ENCODE measurements at places on chromosomes 5 and 9.

DNA sequence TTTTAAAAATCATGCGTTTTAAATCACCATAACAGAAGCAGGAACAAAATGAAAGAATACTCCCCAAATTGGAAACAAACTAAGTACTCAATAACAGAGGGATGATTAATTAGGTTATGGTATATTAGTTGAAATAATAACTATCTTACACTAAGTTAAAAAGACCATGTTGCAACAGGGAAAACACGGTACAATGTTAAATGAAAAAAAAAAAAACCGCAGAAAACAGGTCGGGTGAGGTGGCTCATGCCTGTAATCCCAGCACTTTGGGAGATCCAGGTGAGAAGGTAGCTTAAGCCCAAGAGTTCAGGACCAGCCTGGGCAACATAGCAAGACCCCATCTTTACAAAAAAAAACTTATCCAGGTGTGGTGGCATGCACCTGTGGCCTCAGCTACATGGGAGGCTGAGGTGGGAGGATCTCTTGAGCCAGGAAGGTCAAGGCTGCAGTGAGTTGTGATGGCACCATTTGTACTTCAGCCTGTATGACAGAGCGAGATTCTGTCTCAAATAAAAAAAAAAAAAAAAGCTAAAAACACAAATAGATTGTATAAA is 2.4 kb upstream of the PTPN3 start:
- DNase-seq, result no peak

DNA sequence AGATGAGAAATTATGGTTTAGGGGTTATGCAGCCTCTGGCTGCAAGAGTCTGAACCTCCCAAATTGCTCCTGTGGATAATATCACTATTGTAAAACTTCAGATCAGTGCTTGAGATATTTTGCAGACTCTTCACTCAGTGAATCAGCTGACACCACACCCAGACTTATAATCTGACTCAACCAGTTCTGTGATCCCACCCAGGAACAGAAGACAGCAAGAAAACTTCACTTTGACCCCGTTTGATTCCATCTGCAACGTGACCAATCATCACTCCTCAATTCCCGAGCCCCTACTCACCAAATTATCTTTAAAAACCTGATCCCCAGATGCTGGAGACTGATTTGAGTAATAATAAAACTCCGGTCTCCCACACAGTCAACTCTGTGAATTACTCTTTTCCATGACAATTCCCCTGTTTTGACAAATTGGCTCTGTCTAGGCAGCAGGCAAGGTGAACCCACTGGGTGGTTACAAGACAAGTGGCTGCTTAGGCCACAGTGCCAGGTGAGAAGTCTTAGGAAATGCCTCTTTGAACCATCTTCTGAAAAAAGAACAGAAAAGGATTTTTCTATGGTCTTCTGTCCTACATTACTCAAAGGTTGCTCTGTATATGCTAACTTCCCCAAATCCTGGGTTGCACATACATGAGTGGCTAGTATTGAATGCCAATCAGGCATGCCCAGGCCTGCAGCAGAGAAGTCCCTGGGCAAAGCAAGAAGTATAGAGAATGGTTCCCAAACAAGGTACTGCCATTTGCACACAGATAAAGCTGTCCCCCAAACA is 588.0 kb downstream of the PRELID2 start:
- DNase-seq, result no peak

- DNase-seq, result no peak
Observed at GRCh38 chr5:1931604-1932231, 49.0 kb upstream of the IRX4 start.

GRCh38 chr9:105073147-105073546 is 145.2 kb upstream of the ABCA1 start:
- no peak for DNase-seq

DNA sequence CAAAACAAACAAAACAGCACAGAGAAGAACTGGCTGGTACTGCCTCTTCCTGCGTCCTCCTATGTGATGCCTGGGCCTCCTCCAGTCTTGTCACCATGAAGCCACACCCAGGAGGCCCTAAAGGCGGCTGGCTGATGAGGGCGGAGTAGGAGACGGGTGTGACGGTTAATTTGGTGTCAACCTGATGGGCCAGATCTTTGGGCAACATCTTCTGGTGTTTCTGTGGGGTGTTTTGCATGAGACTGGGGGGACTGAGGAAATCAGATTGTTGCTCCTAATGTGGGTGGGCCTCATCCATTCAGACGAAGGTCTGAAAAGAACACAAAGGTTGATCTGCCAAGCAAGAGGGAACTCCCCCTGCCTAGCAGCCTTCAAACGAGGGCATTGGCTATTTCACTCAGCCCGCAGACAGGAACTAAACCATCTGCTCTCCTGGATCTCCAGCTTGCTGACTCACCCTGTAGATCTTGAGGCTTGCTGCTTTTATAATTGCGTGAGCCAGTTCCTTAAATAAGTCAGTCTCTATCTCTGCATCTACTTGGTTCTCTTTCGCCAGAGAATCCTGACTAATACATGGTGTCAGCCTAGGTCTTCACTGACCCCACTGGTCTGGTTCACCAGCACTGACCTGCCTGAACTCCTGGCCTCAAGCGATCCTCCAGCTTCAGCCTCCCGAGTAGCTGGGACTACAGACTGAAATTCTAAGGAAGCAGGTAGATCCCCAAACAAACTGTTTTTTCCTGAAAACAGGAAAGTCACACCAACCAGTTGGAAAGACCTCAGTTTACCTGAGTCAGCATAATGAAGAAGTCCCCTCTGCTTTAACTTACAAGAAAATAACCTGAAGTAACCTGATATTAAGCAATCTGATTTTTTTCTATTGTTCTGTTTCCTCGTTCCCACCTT is 12.8 kb upstream of the ZFP62 start:
- DNase-seq, result peak; percentile 12

- no peak for DNase-seq
Observed at GRCh38 chr5:142221091-142221860, 103.5 kb downstream of the SPRY4 start.

All from CD4-positive, alpha-beta T cell treated with Interleukin-6 at 100 ng/mL for 8 hours (primary cell).